GOT3 (cell line): ENCODE measurements at places on chromosomes 7 and 10.
A peak's percentile ranks its signal among the peaks of the same experiment; 100 is the strongest.

- no peak for DNase-seq
Measured at GRCh38 chr7:104621321-104621720, 292.9 kb downstream of the LHFPL3 start.

- no peak for DNase-seq
Measured at GRCh38 chr10:114629083-114629823, 28.8 kb downstream of the ABLIM1 start.

DNA sequence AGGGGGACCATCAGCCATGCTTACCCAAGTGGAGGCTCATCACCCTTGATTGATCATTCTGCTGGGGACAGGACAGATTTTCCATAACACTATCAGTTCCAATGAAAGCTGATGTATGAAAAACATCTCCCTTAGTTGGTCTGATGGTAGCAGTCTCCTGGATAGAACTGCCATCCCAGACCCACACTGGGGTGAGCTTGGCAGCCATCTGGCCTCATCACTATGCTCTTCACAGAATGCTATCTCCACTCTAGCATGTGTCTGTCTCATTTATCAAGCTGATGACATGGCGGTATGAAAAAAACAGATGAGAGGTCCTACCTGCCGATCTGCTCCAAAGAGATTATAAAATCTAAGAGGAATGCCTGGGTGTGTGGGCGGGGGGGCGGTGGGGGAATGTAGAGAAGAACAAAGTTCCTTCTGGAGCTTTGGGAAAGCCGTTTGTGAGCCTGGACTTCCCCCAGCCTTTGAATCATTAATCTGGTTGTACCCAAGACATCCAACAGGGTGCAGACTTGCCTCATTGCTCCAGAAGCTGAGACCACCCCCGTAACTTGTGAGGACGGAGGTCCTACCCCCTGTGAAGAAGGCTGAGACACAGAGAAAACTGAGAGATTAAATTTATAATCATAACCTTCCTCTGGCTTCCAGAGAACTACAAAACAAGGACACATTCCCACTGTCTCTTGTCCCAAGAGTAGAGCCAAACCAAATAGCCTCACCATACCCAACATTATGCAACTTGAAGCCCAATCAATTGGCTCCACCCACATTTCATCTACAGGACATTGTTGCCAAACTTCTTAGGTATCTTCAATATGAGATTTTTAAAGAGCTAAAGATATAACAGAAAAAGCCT is 340.8 kb downstream of the KCNMA1 start:
- no peak for DNase-seq

GRCh38 chr7:21617513-21617912 is 74.7 kb downstream of the DNAH11 start:
- no peak for DNase-seq

DNA sequence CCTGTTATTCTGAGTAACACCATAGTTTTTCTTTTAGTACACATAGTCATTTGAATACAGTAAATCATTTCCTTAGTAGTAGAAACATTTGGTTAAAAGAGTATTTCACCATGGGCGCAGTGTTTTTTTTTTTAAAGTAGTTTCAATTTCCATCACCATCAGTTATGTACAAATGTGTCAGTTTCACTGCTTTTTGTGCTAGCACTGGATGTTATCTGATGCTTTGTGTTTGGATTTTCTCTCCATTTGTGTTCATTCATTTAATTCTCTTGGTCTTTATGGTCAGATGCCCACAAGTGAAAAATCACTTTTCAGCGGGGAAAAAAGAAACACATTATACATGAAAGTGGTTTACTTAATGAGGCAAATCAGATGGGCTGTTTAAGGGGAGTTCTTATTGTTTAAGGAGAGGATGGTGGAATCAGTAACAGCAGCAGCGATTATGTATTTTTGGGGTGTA is 16.0 kb upstream of the HK1 start:
- no peak for DNase-seq

DNA sequence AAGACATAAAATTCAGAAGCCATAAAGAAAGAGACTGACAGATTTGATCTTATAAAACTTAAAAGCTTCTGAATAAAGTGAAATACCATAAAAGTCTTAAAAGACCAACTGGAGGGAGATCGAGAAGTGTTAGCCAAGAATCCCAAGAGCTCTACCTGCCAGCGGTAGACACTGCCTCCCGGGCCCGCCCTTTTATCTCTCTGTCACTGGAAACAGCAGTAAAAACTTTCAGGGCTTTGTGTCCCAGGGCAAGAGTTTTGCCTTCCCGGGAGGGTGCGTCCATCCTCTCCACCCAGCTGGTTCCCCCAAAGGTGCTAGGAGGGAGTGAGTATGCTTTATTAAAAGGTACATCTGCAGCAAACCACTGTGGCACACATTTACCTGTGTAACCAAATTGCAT is 5.8 kb downstream of the PLA2G12B start:
- DNase-seq: no peak

DNA sequence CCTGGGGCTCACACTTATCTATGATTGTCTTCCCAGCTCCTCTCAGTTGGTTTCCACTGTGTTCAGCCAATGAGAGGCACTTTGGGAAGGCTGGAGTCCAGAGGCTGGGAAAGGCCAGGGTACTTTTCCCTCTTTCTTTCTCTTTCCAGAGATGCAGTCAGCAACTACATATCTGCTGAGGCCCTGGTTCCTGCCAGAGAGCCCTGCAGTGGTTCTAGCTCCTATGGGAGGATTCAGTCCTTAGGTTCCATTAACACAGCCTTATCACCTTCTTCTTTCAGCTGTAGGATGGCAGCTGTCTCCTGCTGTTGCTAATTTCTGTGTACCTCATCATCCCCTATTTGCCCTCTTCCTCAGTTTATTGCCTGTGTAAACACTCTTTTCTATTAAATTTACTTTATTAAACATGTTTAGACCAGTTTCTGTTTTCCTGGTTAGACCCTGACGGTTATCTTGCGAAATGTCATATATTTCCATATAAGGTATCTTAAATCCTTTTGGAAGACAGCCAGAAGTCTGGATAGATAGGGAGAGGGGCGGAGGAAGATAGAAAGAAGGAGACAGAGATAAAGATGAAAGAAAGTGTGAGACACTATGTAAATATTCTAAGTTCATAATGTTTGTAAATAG is 100.3 kb downstream of the HGF start:
- DNase-seq: no peak

DNA sequence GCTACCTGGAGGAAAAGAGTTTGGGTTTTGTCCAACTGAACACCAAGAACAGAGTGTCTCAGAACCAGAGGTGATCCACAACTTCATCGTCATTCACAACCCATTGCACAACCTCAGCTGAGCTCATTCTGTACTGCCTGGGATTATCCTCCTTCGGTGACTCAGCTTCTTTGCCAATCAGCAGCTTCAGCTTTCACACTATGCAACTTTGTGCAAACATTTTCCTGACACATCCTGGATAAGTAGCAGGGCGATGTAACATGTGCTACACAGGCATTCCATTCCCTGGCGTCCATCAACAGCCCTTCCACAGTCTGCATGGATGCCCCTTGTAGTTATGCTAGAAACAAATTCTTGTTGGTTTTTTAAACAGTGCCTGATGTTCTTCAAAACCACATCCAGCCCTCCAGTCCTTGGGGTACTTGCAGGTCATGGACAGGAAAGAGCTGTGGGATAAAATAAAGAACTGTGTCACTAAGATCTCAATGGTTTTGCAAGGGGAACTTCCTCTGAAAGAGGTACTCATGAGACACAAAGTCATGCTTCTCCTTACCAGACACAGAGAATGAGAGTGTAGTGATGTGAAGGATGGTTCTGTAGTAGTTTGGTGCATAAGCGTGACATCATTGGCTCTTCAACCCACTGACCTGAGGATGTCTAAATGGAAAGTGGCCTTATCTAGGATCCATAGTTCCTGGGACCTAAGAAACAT is 478.5 kb downstream of the KIF20B start:
- peak; percentile 24 for DNase-seq

GRCh38 chr7:414681-415560 is 104.7 kb downstream of the PDGFA start:
- DNase-seq: no peak

DNA sequence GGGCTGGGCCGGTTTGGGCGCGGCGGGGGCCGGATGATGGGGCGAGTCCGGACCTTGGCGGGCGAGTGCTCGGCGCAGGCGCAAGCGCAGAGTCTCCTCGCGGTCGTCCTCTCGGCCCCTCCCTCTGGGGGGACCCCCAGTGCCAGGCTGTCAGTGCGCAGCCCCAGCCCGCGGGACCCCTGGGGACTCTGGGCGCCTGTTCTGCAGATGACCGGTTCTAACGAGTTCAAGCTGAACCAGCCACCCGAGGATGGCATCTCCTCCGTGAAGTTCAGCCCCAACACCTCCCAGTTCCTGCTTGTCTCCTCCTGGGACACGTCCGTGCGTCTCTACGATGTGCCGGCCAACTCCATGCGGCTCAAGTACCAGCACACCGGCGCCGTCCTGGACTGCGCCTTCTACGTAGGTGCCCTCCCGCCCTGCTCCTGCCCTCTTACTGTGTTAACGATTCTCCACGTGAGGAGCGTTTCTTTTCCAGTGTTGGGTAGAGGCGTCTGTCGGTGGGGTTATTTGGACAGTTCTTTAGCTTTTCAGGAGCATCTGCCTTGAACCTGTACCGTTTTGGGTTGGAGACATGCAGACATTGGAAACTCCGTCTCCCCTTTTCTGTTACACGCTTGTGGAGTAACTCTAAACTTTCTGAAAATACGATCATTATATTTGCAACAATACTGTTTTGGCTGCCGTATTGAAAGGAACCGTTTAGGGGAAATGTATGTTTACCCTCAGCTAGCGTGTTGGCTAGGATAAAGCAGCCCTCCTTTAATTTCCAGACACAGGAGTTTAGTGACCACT is 706 bp downstream of the BUB3 start:
- no peak for DNase-seq
